ENCODE measurements at places on chromosomes 6 and 20.

- no peak for DNase-seq
- no peak overlapping the region for H3K27ac ChIP-seq
- H3K27me3 ChIP-seq = no peaks in the 10 kb centered on the region
- no peak overlapping the region for H3K4me3 ChIP-seq
These were observed 408.4 kb downstream of the PLCB1 start for GRCh38 chr20:8540466-8540865.

DNA sequence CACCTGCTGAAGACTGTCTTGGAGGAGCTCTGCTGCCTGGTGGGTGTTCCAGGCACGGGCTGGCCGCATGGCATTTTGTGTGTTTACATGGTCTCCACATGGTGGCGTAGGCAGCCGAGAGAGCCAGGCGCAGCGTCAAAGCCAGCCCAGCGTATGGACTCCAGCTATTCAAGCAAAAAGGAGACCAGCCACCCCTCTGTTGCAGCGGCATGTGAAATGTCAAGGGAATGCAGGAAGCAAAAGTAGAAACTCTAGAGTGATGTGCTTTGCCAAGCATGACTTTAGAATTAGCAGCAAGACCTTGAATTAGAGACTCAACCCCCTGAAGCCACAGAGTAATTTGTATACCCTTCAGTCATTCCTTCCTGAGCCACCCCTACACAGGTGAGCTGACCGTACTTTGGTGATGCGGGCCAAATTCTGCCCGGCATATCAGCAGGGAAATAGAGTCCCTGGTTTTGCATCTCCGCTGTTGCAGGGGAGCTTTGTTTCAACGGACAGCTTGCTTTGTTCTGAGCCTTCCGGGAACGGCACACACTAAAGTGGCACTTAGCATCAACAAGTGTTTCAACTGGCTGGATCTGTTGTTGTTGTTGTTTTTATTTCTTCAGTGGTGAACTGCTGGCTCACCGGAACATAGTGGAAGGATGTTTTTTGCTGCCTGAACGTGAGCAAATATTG, 48.5 kb downstream of the FNDC1 start:
- H3K27ac ChIP-seq = no peak overlapping the region
- H3K4me1 ChIP-seq = no peaks in the 10 kb centered on the region
- no peaks in the 10 kb centered on the region for H3K36me3 ChIP-seq

DNA sequence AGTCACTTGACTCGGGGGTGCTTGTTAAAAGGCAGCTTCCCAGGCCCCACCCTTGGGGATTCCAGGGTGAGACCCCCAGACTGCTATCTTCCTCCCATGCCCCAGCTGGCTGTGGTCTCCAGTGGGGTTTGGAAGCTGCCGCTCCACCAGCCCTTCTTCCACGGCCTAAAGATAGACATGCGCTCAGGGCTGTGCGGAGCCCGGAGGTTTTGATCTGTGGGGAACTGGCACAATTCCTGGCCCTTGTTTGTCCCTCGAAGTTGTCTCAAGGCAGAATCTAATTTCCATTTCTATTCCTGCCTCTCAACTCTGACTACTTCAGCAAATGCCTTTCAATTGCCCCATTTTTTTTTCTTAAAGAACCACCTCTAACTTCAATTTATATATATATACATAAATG, 120.7 kb upstream of the SRSF6 start:
- no peak for DNase-seq
- no peaks in the 10 kb centered on the region for H3K4me1 ChIP-seq
- H3K36me3 ChIP-seq = no peaks in the 10 kb centered on the region
- no peak overlapping the region for H3K27ac ChIP-seq

GRCh38 chr20:35839904-35840303, 68.1 kb downstream of the PHF20 start:
- peaks cover 14% of the 10 kb centered on the region for H3K4me1 ChIP-seq
- H3K27me3 ChIP-seq = no peaks in the 10 kb centered on the region
- H3K27ac ChIP-seq = no peak overlapping the region
- peaks cover 22% of the 10 kb centered on the region for H3K36me3 ChIP-seq

GRCh38 chr20:50991076-50991475, 31.8 kb downstream of the KCNG1 start:
- H3K27ac ChIP-seq = no peak overlapping the region
- peaks cover 4% of the 10 kb centered on the region for H3K27me3 ChIP-seq
- H3K36me3 ChIP-seq = no peaks in the 10 kb centered on the region
- no peak overlapping the region for H3K4me3 ChIP-seq
- H3K4me1 ChIP-seq = no peaks in the 10 kb centered on the region

DNA sequence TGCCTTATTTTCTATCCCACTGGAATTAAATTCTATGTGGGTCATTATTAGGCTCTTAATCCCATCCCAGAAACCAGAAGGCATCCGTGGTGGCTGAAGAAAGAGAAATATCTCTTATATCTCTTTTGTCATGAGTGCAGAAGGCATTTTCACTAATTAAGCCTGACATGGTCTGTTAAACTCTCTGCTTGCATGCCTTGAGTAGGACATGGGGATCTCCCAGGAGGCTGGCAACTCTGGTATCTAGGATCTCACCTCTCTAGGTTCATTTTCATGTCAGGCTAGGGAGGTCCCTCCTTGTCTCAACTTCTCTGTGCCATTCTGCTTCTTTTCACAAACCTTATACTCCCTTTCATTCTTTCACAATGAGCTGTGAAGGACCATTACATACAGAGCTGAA, 25.3 kb upstream of the GPR63 start:
- H3K27me3 ChIP-seq = peaks cover 3% of the 10 kb centered on the region
- H3K4me1 ChIP-seq = no peaks in the 10 kb centered on the region
- no peak overlapping the region for H3K27ac ChIP-seq
- no peak overlapping the region for H3K4me3 ChIP-seq

GRCh38 chr6:34576286-34576955, 20.3 kb upstream of the SPDEF start:
- no peaks in the 10 kb centered on the region for H3K27me3 ChIP-seq
- no peak for DNase-seq
- no peak overlapping the region for H3K4me3 ChIP-seq
- H3K36me3 ChIP-seq = no peaks in the 10 kb centered on the region

GRCh38 chr20:58840816-58841538, 9.7 kb downstream of the GNAS-AS1 start:
- peaks cover 11% of the 10 kb centered on the region for H3K4me1 ChIP-seq
- no peak for DNase-seq
- H3K36me3 ChIP-seq = no peaks in the 10 kb centered on the region
- peaks cover 26% of the 10 kb centered on the region for H3K27me3 ChIP-seq
- H3K27ac ChIP-seq = no peak overlapping the region

- H3K4me1 ChIP-seq = peaks cover 43% of the 10 kb centered on the region
- peak overlapping the region; percentile 65 for H3K4me3 ChIP-seq
- H3K27me3 ChIP-seq = no peaks in the 10 kb centered on the region
- DNase-seq = no peak
- H3K27ac ChIP-seq = no peak overlapping the region
These were observed 1.7 kb downstream of the CABLES2 start for GRCh38 chr20:62405108-62405980.

GRCh38 chr20:12722091-12722490, 286.7 kb upstream of the SPTLC3 start:
- H3K4me3 ChIP-seq = no peak overlapping the region
- DNase-seq = no peak
- H3K27ac ChIP-seq = no peak overlapping the region
- no peaks in the 10 kb centered on the region for H3K36me3 ChIP-seq

- H3K4me1 ChIP-seq = no peaks in the 10 kb centered on the region
- no peaks in the 10 kb centered on the region for H3K27me3 ChIP-seq
- no peak overlapping the region for H3K4me3 ChIP-seq
- H3K36me3 ChIP-seq = no peaks in the 10 kb centered on the region
- H3K27ac ChIP-seq = no peak overlapping the region
These were observed 131.6 kb downstream of the COL9A1 start for GRCh38 chr6:70171236-70171635.

DNA sequence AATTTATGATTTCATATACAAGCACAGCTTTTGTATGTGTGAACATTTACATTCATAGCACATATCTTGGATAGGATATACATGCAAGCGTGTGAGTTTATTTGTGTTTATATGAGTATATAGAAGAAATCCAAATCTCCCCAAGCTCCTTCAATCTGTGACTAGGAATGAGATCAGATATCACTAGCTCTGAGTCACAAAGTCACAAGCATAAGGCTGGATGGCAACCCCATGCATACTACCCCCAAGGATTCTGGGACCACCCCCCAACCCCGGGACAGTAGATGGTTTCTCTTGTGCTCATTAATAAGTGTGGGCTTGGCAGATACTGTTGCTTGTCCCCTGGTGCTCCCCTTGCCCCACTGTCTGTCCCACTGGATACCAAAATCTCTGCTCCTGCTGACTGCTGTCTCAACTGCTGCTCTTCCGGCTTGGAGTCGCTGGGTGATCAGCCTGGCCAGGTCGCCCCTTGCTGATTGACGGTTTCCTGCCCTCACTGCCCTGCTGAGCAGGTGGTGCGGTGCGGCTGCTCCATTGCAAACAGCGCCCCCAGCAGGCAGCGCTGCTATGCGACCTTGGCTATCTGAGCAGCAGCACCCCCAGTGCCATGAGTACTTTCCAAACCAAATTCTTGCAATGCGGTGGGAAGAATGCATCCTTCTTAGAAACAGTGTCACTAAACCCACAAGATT, 279.4 kb downstream of the CD83 start:
- DNase-seq = no peak
- H3K4me3 ChIP-seq = no peak overlapping the region
- no peaks in the 10 kb centered on the region for H3K36me3 ChIP-seq
- H3K27ac ChIP-seq = no peak overlapping the region
- no peaks in the 10 kb centered on the region for H3K27me3 ChIP-seq
- peaks cover 3% of the 10 kb centered on the region for H3K4me1 ChIP-seq

- no peak overlapping the region for H3K4me3 ChIP-seq
- no peak for DNase-seq
- no peaks in the 10 kb centered on the region for H3K27me3 ChIP-seq
- no peak overlapping the region for H3K27ac ChIP-seq
- H3K4me1 ChIP-seq = no peaks in the 10 kb centered on the region
These were observed 197.3 kb upstream of the SNX9 start for GRCh38 chr6:157625764-157626163.

DNA sequence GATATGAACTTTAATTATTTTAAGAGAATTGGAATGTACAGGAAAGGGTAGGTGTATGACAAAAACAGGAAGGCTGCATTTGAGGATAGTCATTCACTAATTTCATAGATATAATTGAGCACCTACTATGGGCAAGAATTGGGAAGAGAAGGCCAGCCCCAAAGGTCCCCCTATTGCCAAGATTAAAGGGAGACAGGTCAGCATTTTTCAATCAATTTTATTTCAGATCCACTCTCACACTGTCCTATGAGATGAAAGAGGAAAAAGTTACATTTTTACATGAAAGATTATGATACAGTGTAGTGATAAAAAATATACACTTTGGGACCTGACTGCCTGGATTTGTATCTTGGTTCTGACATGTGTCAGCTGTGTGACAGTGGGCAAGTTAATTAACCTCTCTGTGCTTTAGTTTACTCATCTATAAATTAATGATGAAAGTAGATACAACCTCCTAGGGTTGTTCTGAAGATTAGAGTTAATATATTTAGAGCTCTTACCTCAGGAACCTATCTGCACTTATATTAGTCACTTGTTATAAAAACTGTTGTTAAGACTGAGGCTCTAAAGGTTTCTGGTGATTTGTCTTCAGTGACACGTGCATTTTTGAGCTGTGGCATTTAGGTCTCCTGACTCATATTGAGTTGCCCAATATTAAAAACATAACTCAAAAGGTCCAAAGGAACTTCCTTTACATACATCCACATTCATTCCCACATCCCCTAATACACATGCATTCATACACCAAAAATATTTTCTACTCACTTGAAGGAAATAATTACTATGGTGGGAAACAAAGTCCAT, 45.7 kb downstream of the SCGN start:
- H3K27me3 ChIP-seq = no peaks in the 10 kb centered on the region
- H3K27ac ChIP-seq = no peak overlapping the region
- no peak for DNase-seq
- no peaks in the 10 kb centered on the region for H3K36me3 ChIP-seq
- no peak overlapping the region for H3K4me3 ChIP-seq

- no peaks in the 10 kb centered on the region for H3K27me3 ChIP-seq
- no peaks in the 10 kb centered on the region for H3K36me3 ChIP-seq
- H3K4me3 ChIP-seq = no peak overlapping the region
- peak; percentile 52 for DNase-seq
- no peaks in the 10 kb centered on the region for H3K4me1 ChIP-seq
These were observed 8.9 kb downstream of the BPIFB1 start for GRCh38 chr20:33291830-33292355.

GRCh38 chr6:22437665-22438064, 131.7 kb upstream of the HDGFL1 start:
- DNase-seq = no peak
- H3K36me3 ChIP-seq = no peaks in the 10 kb centered on the region
- no peaks in the 10 kb centered on the region for H3K27me3 ChIP-seq
- no peak overlapping the region for H3K4me3 ChIP-seq

DNA sequence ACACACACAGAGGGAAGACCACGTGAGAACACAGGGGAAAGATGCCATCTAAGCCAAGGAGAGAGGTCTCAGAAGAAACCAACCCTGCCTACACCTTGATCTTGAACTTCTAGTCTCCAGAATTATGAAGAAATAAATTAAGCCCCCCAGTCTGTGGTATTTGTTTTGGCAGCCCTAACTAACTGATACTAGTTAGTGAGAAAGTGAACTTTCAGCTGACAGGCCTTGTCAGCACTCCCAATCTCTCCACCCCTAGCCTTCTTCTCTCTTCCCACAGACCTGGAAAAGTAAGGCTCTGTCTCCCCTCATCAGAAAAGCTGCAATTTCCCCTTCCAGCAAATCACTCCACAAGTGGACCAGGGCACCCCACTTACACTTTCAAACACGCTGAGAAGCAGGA, 108.6 kb upstream of the CDYL start:
- no peak for DNase-seq
- no peak overlapping the region for H3K27ac ChIP-seq
- H3K36me3 ChIP-seq = no peaks in the 10 kb centered on the region

DNA sequence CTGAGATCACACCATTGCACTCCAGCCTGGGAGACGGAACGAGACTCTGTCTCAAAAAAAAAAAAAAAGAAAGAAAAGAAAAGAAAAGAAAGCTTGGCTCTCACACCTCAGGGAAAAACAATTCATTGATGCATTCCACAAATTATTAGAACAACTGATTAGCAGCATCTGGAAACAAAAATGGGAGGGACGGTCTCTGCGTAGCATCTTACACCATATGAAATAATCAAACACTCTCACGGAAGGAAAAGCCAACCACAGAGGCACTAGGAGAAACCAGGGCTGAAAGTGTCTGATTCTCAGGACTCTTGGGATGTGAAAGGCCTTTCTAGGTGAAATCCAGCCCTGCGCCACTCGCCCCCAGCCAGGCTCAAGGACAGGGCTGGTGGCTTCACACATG, 2.3 kb upstream of the HELZ2 start:
- DNase-seq = no peak
- H3K4me1 ChIP-seq = peaks cover 36% of the 10 kb centered on the region
- H3K27ac ChIP-seq = no peak overlapping the region
- H3K27me3 ChIP-seq = no peaks in the 10 kb centered on the region
- peaks cover 4% of the 10 kb centered on the region for H3K36me3 ChIP-seq

- no peak overlapping the region for H3K27ac ChIP-seq
- H3K4me1 ChIP-seq = peaks cover 2% of the 10 kb centered on the region
- no peak overlapping the region for H3K4me3 ChIP-seq
- peaks cover 46% of the 10 kb centered on the region for H3K27me3 ChIP-seq
- no peaks in the 10 kb centered on the region for H3K36me3 ChIP-seq
These were observed 69.4 kb upstream of the KCNG1 start for GRCh38 chr20:51092338-51092737.

Measured in CD4-positive, alpha-beta T cell (primary cell).